ENCODE measurements at places on chromosomes 3 and 15. TPM values are rescaled to one million over a fixed set of nuclear protein-coding genes. Genes with fewer than 3 reads are reported as not detected.

IL17RD gene
- 0.73 TPM for total RNA-seq

MYRIP gene
- total RNA-seq: 0.10 TPM

TIGIT gene
- not detected for total RNA-seq

DNA sequence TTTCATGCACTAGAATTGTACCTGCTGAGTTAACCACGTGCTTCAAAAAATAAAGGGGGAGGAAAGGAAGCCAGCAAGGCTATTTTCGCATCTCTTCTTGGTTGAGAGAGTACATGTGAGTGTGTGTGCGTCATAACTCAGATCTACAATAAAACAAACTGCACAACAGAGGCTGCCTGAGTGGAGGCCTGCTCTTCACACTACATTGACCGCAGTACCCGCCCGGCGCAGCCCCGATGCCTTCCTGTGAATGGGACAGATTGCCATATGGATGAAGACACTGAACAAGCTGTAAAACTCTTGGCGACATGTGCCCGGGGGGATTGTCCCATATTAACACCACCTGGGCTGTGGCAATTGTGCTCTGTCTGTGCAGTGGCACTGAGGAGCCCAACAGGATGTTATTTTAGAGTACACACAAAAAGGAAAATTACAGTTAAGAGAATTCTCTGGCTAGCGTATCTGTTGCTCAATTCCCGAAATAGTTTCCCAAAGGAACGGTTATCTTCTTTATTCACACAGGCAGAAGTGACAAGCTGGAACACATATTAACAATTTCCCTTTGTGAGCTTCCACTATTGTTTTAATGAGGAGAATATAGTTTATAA, 551.5 kb downstream of the FOXP1 start:
- no peak for DNase-seq

PTH1R gene
- total RNA-seq: 5.7 TPM

- DNase-seq: no peak
These were observed 91.6 kb downstream of the PPARG start for GRCh38 chr3:12380461-12380860.

DNA sequence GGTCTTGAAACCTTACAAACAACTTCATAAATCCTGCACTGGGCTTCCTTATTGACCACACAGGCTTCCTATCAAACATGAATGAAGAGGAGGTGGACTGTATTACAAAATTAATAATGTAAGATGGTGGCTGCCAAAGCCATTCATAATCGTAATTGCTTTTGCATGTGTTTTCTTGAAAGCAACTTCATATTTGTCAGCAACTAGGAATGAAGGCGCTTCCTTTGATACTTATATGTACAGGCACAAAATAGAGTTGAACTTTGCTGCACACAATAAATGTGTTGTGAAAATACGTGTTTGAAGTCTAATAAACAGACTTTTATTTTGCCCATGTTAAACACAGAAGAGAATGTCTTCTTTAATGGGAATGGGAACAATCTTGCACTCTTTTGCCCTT, 72.1 kb upstream of the OXTR start:
- no peak for DNase-seq

- no peak for DNase-seq
These were observed 268.0 kb upstream of the TBL1XR1 start for GRCh38 chr3:177465257-177465642.

DNA sequence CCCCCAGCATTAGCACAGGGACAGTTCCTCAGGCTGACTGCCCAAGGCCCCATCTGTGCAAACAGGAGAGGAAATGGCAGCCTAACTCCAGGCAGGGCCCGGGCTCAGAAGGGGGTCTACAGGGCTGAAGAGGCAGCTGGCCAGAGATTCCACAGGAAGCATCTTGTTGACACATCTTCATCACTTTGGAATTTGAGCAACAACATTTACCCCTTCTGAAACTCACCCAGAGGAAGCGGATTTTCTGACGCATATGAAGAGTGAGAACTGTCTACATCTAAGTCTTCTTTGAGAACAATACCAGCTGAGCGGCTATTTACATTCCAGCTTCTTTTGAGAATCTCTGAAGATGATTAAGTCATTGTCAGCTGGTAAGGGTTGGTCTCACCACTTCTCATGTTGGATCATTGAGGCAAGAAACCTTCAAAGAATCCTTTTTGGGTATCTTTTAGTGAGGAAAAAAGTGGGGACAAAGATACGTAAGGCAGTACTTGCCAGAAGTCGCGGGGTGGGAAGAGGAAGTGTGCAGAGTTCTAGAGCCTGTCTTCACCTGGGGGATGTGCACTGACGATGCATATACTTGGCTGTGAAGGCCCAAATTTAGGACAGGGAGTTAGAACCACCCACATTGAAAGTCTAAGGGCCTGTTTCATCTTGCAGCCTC, 25.4 kb upstream of the SRP14 start:
- DNase-seq: peak; percentile 64

UBE3A gene
- 103 TPM for total RNA-seq

- DNase-seq: peak; percentile 56
These were observed 263.3 kb upstream of the TPM1 start for GRCh38 chr15:62779036-62779770.

CATSPER2 gene
- total RNA-seq: 0.62 TPM

GRCh38 chr3:111210003-111210711, 138.5 kb downstream of the NECTIN3 start:
- no peak for DNase-seq

RGMA gene
- total RNA-seq: 0.10 TPM

- DNase-seq: no peak
These were observed 11.4 kb downstream of the CHCHD6 start for GRCh38 chr3:126715432-126715831.

GRCh38 chr15:29134641-29135308, 134.8 kb downstream of the NSMCE3 start:
- no peak for DNase-seq

DNA sequence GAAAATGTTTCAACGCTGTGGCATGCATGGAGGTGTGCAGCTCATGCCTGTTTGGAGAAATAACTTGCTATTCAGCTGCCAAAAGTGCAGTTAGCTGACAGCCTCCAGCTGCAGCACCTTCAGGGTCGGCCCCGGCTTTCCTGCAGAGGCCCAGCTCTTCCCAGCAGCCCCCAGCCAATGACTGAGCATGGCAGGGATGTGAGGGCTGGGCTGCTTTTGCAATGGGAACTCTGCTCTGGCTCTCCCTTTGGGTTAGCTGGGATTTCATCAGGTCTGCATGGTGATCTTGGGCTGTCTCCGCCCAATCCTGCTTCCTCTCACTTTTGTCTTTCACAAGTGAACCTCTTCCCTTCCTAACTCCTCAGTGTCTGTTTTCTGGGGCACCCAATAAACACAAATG, 396.6 kb downstream of the EPHB1 start:
- no peak for DNase-seq

DNA sequence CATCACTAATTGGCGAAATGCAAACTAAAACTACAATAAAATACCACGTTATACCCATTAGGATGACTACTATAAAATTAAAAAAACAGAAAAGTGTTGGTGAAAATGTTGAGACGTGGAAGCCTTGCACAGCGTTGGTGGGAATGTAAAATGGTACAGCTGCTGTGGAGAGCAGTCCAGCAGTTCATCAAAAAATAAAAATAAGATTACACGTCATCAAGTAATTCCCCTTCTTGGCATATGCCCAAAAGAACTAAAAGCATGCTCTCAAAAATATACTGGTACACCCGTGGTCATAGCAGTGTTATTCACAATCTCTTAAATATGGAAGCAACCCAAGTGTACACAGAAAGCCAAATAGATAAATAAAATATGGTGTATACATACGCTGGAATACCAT, 71.8 kb upstream of the NDN start:
- DNase-seq: no peak

DNA sequence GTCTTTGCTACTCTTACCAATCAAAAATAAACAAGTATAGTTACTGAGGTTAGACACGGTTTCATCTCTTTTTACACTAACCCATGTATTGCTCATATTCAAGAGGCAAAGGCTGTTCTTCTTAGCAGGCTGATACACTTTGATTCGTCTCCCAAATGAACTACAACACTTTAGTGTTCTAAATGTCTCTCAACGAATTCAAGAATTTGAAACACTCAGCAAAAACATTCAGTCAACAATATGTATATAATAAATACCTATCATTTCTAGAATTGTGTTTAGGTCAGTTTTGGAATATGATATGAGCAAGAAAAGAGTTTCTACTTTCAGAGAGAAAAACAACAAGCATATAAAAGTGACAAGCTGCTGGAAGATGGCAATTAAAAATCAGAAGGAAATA, 669.6 kb upstream of the DPPA4 start:
- no peak for DNase-seq

DNA sequence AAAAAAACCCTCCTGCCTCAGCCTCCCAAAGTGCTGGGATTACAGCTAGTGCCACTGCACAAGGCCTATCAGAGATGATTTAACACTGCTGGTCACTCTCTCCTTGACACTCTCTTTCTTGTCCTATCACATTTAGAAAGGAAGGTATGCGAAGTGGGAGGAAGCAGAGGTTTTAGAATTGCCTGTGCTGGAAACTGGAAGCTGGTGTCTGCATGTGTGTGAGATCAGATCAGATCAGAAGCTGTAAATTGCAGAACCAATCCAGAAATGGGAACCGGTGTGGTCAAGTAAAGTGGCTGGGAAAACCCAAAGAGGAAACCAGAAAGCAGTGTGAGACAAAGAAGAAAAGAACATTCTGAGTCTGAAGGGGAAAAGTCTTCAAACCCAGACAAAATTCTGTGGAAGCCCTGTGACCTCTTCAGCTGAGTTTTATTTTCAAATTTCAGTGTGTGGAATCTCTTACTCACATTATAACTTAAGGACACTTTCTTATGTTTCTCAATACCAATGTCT, 2.8 kb downstream of the EFHB start:
- no peak for DNase-seq

GRCh38 chr3:183662099-183662498, 26.7 kb downstream of the KLHL24 start:
- no peak for DNase-seq

LRRC34 gene
- 1.8 TPM for total RNA-seq

ACP3 gene
- total RNA-seq: 0.57 TPM

- DNase-seq: no peak
These were observed 64.0 kb downstream of the KAT2B start for GRCh38 chr3:20104167-20104661.

OCA2 gene
- total RNA-seq: not detected

DNA sequence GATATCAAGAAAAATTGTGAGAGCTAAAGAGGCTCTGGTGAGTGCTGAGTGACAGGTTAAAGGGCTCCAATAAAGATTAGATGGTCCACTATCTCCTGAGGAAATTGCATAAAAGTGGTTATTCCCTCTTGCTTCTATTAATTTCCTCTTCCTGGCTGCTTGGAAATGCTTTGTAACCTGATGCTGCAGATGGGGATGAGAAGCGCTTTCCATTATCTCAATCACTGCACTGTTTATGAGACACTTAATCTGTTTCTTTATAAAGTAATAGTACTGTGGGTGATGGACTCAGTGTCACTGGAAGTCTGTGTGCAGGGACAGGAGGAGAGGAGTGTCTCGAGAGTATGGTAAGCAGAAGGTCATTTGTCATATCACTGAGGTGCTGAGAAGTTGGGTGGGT, 305.3 kb downstream of the EPHB1 start:
- no peak for DNase-seq

DNA sequence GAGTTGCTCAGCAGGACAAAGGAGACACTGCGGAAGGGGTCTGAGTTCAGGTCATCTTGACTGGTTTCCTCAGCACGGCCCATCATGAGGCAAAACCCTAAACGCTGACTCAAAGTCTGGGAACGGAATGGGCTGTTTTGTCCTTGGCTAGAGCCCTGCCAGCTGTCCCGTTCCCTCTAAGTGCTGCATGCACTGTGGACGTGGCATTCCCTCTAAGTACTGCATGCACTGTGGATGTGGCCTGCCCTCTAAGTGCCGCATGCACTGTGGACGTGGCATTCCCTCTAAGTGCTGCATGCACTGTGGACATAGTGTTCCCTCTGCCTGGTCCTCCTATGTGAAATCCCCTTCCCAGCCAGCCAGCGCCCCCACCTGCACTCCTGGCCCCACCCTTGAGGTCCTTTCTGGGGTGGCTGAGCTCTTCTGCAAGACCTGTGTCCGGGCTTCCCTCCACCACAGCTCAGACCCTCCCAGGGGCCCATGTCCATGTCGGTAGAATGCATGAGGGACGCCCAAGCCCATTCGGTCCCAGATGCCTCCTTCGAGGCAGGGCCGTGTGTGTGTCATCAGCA, 36.7 kb downstream of the TM2D3 start:
- DNase-seq: peak; percentile 80

DNA sequence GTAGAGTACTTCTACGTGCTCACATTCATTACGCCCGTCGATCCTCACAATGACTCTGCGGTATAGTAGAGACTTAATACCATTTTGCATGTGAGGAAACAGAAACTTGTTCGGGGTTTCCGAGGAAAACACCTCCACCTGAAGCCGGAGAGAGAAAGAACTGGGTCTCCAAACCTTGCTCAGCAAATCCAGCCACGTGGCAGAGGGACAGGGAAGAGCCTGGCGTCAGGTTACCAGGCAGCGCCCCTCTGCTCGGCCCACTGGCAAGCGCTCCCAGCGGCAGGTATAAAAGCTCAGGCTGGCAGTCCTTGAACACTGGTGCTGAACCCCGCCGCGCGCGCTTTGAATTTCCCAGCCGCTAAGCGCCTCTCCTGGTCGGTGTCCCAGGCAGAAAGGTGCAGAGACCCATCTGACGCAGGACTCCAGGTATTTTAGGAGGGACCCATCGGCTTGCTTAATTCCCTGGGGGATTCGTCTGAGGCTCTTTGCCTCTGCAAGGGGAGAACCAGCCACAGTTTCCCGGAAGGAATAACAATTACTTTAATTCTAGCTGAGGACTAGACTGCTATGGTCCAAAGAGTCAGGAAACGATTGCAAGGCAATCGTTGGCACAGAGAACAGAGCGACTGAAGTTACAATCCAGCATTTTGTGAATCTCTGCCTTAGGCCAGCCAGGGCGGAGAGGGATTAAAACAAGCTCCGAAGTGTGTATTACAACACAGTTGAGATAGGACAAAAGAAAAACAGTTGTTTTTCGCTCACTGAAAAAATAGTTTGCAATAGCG, at the start of gene C2CD4A:
TSS of gene C2CD4A (plus strand) at position 315 of the 785 bp plus-strand sequence. CDS start 637 bp downstream, outside the sequence.
- DNase-seq: peak; percentile 50

- peak; percentile 55 for DNase-seq
These were observed 4.8 kb downstream of the UBE2E1 start for GRCh38 chr3:23810343-23811184.

- peak; percentile 57 for DNase-seq
These were observed 808 bp downstream of the BCL6 start for GRCh38 chr3:187744169-187745151.

Measured in myocyte (in vitro differentiated cells).